GM04503 (cell line): ENCODE measurements at places on chromosomes 4 and X.

DNA sequence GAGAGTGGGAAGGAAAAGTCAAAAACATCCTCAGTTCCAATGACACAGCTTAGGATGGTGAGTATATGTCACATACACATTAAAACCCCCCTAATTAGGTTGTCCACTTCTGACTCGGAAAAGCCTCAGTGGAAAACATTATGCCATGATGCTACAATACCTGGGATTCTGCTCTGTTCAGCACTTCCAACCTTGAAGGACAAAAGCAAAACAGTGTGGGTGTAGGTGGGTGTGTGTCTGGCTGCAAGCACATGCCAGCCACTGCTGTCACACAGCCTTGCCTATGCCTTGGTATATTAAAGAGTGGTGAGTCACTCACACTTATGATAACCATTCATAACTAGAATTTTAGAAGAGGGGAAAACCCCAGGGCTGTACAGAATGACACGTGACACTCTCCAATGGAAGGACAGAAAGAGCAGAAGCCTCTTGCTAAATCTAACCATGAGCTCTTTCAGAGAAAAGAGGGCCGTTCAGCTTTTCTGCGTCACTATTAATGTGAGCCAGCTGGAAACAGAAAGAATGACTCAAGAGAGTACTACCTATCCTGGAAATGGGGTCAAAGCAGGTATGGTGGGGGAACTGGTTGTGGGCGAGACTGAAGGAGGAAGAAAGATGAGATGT lies 159.6 kb downstream of the TET2 start:
- DNase-seq, result no peak

- DNase-seq, result no peak
Observed at GRCh38 chr4:146121757-146122156, 53.8 kb upstream of the LSM6 start.

DNA sequence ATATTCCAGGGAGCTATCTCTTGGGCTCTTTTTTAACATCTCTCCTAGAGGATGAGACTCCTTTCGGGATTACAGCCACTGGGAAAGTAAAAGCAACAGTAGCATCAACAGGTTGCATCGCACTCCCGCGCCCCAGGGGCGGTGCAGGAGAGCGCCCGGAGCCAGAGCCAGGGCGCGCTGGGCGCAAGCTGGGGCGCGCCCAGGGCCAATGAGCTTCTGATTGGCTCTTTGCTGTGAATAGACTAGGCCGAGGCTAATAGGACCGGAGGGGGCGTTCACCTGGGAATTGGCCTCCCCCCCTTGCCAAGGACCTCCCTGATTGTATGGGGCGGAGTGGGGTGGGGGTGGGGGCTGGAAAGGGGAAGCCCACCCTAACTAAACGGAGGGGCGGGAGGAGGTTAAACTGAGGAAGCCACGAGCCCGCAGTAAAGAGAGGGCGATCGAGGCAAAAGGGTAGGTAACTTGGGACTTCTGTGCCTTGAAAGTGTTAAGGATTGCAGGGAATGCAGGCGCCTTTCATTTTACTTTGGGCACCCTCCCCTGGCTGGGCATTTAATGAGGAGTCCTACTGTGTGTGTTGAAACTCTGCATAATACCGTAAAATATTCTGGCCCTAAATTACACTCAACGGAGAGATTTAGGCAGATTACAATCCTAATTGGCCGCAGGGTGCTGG lies 1.1 kb upstream of the ATOH1 start:
- no peak for DNase-seq

DNA sequence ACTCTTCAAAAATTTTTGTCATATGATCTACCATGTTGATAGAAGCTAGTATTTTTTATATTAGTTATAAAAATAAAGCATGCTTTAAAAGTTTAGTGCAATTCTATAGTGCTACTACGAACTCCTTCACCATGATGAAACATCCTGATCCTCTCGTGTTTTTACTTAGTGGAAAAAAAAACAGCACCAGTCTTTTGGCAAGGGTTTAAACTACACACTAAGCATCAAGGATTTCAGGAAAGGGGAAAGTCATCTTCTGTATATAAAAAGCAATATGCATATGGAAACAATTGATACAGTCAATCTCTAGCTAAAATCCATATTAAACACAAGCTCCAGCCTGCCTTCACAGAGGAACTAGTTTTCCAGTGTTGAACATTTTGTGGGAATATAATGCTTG lies 18.7 kb downstream of the CHM start:
- no peak for DNase-seq

DNA sequence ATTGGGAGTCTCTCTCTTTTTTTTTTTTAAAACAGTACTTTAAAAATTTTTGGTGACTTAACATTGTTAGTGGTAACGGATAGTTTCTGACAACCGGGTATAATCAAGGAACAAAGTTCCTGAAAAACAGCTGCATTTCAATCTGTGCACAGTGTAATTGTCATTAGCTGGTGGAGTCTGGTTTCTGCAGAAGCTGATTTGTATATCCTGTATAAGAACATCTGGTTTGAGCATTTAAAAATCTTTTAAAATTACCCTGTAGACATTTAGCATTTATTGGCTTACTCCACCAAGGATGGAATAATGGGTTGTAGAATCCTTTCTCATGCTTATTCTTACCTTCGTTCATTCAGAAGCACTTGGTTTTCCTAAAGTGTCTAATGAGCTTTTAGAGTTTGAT lies 11.2 kb downstream of the JADE1 start:
- no peak for DNase-seq

DNA sequence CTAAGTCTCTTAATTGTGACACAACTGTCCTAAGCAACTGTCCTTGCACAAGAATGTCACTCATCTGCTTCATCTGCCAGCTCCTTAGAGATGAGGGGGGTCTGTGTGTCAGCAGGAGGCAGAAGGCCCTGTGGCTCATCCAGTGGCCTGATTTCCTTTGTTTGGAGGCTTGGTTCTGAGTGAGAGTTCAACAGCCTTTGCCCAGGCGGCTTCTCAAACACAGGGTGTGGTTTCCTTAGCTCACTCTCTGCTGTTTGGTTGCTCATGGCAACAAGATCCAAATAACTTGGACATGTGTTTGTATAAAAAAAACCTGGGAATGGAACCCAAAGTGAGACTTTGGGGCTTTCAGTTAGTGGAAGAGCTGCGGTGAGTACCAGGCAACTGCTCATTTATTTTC lies 46.6 kb downstream of the MAP7D3 start:
- no peak for DNase-seq

DNA sequence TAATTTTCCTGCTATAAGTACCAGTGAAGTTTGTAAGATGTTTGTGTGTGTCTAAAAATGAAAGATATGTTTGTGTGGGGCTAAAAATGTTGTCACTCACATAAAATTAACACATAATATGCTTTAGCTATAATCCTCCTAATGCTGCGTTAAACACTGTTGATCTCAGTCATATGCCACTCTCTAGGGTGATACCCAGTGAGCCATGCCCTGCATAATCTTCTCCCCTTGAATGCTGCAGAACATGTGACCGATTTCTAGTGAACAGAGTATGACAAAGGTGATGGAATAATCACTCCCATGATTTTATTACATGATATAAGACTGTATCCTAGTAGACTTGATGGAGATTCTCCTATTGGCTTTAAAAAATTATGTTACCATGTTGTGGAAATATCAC lies 119.1 kb upstream of the EPHA5 start:
- DNase-seq, result no peak

GRCh38 chrX:103637604-103638338 lies 9.0 kb downstream of the TCEAL1 start:
- no peak for DNase-seq

DNA sequence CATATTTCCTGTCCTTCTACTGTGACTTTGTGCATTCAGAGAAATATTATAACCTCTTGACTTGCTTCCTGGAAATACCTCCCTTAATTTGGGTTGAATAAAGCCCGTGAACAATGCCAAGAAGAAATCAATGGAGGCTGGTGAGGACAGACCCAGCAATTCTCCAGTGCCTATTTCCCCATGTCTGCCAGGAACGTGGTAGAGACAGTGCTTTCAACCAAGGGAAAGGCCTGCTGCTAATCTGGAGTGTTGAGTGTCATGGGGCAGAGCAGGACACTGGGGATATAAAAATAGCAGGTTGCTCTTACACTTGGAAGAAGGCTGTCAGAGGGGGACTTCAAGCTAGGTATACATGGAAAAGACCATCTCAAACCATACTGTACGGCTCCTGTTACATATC lies 19.9 kb downstream of the TSC22D3 start:
- DNase-seq, result no peak

DNA sequence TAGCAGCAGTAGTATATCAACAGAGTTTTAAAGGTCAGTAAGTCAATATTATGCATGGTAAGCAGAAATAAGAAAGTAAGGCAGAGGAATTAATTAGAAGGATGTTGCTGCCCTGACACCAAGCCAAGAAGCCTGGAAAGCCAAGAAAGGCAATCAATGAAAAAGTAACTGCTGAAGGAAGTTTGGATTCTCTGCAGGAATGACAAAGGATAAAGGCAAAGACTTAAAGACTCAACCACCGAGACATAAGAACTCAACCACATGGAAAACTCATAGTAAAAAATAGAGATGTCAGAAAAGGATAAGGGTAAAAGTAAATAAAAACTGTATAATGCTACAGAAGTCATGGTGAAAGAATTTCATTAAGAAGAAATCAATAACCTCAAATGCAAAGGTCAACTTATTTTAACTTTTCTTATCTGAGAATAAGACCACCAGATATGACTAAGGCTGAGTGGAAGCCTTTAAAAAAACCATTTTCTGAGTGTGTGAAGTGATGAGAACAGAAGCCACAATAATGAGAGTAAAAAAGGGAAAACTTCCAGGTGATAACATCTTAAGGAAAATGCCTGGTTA lies 55.2 kb downstream of the NEK1 start:
- no peak for DNase-seq

- no peak for DNase-seq
Observed at GRCh38 chr4:10298681-10299080, 158.5 kb downstream of the ZNF518B start.

DNA sequence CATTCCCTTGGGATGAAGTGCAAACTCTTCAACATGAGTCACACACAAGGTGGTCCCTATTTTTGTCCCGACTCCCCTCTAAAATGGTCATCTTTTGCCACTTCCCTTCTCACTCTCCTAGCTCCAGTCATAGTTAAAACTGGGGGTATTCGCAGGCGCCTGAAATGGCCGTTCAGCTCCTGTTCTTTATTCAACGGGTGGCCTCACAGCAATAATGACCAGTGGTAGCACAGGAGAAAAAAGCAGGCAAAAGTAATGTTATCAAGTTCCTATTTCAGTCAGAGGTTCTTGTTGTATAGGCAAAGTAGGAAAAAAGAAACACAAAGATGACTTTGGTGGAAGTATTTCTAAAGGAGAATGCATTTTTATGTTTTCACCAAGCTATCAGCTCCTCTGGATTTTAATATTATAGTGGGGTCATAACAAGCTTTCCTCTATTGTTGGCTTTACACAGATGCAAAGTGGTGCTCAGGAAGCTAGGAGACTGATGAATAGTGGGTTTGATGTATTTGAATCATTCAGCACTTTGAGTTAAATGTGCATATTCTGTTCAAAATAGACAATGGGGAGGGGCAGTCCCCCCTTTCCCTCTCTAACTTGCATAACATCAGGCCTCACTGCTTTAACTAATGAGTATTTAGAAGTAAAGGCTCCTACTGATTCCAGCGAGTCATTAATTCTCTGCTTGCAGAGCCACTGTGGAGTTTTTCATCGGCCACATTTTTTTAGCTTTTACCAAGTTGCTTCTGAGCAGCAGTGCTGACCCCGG lies 171.2 kb upstream of the NDP start:
- no peak for DNase-seq

GRCh38 chr4:53613428-53613827 lies 22.1 kb upstream of the LNX1 start:
- no peak for DNase-seq
